T-helper 1 cell treated with Interleukin-12 subunit alpha and Interleukin-12 subunit beta and Interleukin-4 antibody, amounts not matched to agents 30 ng/mL and 1 ng/mL, for 36 hours (primary cell): ENCODE measurements at places on chromosomes 6 and 20. TPM values are rescaled to one million over a fixed set of nuclear protein-coding genes. Genes with fewer than 3 reads are reported as not detected.

CFB gene
- 0.22 and 0.59 TPM in 2 replicates for total RNA-seq

ENPP5 gene
- not detected in 2 replicates for total RNA-seq

MCM3 gene
- 136 and 142 TPM in 2 replicates for total RNA-seq

SLC17A4 gene
- total RNA-seq: not detected in 2 replicates

IP6K3 gene
- not detected in 2 replicates for total RNA-seq

PGBD1 gene
- 1.9 and 2.2 TPM in 2 replicates for total RNA-seq

SMIM29 gene
- 31.4 and 32.5 TPM in 2 replicates for total RNA-seq

DEFB124 gene
- total RNA-seq: not detected in 2 replicates

MRPL18 gene
- 72.9 and 74.8 TPM in 2 replicates for total RNA-seq
